Vagina (tissue), 2 donors: ENCODE measurements at places on chromosomes 6 and 20. TPM values are rescaled to one million over a fixed set of nuclear protein-coding genes. Genes with fewer than 3 reads are reported as not detected.

DNA sequence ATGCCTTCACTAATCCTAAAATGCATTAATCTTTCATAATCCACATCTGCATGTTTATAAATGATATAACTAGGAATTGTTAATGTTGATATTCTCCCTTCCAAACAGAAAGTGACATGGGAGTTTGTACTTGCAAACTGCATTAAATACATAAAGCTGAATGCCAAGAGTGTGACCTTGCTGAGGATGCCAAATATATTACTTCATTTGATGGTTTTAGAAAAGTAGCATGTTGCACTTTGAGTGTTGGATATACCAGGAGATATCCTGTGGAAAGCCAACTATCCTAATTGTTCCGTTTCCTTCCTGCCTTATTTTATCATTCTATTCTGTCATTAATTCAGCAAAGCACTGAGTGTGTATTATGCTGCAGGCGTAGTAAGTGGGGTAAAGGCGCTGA, 229.8 kb downstream of the TMEM242 start:
- DNase-seq, result no peak

GRCh38 chr6:2714111-2714895, 36.4 kb downstream of the MYLK4 start:
- no peak for DNase-seq

DNA sequence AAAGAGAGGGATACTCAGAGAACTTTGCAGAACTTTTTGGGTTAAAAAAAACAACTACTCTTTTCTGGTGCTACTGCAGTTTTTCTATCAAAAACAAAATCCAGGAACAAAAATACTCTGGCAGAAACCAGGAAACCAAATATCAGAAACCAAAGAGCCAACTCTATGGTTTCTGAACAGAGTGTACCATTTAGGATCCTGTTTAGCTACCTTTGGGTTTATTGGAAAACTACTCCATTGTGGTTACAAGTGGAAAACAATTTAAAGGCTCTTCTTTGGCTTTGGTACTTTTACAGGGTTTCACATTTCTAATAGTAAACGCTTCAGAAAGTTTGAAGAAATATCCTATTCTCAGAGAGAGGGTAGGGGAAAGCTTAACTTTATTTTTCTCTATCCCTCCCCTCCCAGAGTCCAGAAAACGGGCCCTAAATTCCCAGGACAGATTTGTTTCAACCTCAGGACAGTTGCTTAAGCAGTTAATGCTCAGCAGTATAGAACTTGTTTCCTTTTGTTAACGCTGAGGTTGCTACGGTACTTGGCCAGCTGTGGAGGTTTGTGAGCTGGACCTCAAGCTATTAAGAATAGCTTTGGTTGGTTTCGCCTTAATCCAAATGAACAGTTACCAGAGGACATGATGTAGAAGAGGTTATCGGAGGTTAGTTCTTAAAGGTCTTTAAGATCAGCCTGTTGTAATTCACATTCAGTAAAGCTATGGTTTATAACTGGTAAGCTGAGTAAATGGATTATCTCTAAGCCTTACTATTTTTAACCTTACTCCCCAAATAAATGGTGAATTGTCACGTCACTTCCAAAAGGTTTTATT, 47.9 kb downstream of the FOXO3 start:
- no peak for DNase-seq

DNA sequence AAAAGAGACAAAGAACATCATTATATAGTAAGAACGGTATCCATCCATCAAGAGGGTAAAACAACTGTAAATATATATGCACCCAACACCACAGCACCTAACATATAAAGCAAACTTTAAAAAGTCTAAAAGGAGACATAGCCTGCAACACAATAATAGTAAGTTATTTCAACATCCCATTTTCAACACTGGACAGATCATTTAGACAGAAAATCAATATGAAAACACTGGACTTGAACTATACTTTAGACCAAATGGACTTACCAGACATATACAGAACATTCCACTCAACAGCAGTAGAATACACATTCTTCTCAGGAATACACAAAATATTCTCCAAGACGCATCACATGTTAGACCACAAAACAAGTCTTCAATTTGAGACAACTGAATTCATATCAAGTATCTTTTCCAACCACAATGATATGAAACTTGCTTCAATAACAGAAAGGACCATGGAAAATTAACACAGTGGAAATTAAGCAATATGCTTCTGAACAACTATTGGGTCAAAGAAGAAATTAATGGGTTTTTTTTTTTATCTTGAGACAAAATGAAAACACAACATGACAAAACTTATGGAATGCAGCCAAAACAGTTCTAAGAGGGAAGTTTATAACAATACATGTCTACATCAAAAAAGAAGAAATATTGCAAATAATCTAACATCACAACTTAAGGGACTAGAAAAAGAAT, 23.9 kb upstream of the ASF1A start:
- no peak for DNase-seq

GRCh38 chr20:54517241-54517975, 42.0 kb downstream of the DOK5 start:
- DNase-seq, result no peak

GRCh38 chr20:45612314-45612713, 17.2 kb upstream of the WFDC10A start:
- no peak for DNase-seq

DNA sequence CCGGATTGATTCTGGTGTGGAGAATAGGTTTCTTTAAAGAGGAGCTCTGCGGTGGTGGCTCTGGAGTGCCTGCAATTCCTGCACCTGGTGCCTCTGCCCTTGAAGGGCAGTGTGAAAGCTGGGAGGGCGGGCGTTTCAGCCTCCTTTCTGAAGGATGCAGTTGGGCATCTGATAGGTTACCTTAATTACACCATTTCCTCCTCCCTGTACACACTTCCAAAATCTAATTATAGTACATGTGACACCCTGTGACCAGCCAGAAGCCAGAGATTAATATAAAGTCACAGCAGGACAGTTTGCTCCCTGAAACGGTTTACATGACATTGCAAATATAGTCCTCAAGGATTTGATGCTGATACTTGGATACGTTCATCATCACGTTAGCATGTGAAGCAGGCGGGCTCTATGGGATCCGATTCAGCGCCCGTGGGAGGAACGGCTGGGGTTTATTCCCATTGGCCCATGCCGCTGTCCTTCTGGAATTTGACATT, 548.2 kb downstream of the QKI start:
- DNase-seq, result no peak

- no peak for DNase-seq
These were observed 48.9 kb downstream of the NOL4L start for GRCh38 chr20:32535953-32536823.

- DNase-seq, result no peak
These were observed 72.4 kb downstream of the ASCC3 start for GRCh38 chr6:100808638-100809275.

GRCh38 chr6:92050216-92050615, 1369.1 kb downstream of the EPHA7 start:
- no peak for DNase-seq

Gene CLDN20
- not detected for total RNA-seq

Gene ULBP1
- total RNA-seq, result not detected

Gene RAD21L1
- not detected for total RNA-seq

Gene PRDM1
- total RNA-seq, result 27.0 TPM

Gene AVP
- total RNA-seq, result not detected

Gene FILIP1
- 3.2 TPM for total RNA-seq

Gene MOXD1
- total RNA-seq, result 16.0 TPM
